CD4-positive, alpha-beta T cell (primary cell): ENCODE measurements at places on chromosomes 13 and 19. TPM values are rescaled to one million over a fixed set of nuclear protein-coding genes. Genes with fewer than 3 reads are reported as not detected.

DNA sequence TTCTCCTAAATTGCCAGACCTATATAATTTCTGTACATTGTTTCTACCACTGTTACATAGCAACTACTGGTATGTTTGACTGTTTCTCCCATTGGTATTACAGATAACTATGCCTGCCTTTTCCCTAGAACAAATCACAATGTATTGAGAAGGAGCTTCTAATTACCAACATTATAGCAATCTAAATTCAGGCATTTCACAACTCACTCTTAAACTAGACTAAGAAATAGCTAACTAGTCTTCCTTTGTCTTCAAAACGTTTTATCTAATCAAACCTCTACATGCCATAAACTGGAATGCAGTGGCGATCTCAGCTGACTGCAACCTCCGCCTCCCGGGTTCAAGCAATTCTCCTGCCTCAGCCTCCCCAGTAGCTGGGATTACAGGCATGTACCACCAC is 18.2 kb downstream of the RBM26 start:
- H3K4me3 ChIP-seq: no peak overlapping the region
- no peaks in the 10 kb centered on the region for H3K27me3 ChIP-seq
- no peak for DNase-seq
- H3K27ac ChIP-seq: no peak overlapping the region
- peaks cover 14% of the 10 kb centered on the region for H3K4me1 ChIP-seq

DNA sequence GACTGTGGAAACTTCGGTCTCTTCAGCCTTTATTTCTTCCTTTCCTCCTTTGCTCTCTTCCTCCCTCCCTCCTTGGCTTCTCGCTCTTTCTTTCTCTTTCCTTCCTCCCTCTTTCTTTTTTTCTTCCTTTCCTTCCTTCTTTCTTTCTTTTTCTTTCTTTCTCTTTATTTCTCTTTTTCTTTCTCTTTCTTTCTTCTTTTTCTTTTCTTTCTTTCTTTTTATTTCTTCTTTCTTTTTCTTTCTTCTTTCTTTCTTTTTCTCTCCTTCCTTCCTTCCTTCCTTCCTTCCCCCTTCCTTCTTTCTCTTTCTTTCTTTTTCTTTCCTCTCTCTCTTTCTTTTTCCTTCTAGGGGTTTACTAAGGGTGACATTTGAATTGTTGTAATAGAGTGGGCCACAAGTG is 290.2 kb upstream of the MAB21L1 start:
- H3K4me1 ChIP-seq: no peaks in the 10 kb centered on the region
- no peak overlapping the region for H3K4me3 ChIP-seq
- H3K36me3 ChIP-seq: no peaks in the 10 kb centered on the region
- H3K27ac ChIP-seq: no peak overlapping the region
- no peak for DNase-seq

DNA sequence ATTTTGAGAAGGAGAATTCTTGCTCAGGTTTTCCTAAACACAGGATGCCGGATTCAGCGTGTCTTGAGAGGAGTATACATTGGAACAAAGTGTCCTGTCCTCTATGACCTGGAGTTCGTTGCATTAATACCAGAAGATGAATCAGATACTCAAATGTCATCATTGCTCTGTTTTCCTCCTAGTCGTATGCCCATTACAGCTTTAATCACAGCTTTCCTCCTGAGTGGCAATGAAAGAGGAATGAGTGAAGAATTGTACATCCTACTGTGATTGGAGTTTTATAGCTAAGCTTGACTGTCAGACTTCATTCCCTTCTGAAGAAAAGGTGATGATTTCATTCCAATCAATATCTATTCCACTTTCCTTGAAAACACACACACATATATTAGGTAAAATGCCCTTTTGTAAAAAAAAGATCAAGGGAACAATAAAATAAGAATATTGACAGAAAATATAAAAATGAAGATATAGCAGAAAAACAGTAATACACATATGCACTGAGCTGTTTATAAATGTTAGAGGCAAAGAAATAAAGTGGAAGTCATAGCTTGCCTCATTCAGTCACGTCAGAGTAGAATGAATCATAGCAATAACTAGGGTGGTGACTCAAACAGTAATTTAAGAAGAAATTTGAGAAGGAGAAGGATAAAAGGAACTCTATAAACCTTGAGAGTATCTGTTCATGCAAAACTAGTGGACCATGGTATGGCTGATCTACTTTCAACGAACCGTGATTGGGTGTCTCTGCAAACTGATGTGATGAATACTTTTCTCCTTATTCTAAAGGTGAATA is 501.5 kb downstream of the SUCLA2 start:
- H3K4me1 ChIP-seq: no peaks in the 10 kb centered on the region
- no peaks in the 10 kb centered on the region for H3K36me3 ChIP-seq
- H3K4me3 ChIP-seq: no peak overlapping the region
- H3K27ac ChIP-seq: no peak overlapping the region
- no peak for DNase-seq

DNA sequence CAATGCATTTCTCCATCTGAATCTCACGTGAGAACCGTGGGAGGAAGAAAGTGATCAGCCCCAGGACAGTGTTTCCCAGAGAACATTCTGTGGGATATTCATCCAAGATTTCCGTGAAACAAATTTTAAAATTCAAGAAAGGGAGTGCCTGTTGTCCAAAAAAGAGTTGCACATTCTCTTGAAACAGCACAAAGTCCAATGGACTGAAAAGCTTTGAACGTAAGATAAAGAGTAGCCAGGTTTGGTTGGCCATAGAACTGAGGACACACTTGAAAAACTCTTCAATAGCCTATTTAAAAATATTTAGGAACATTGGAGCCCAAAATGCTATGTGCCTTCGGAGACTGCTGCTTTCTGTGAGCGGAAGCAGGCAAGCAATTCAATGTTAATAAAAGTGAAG is 353.9 kb downstream of the MYO16 start:
- no peaks in the 10 kb centered on the region for H3K36me3 ChIP-seq
- no peaks in the 10 kb centered on the region for H3K4me1 ChIP-seq
- H3K27ac ChIP-seq: no peak overlapping the region
- H3K4me3 ChIP-seq: no peak overlapping the region
- no peaks in the 10 kb centered on the region for H3K27me3 ChIP-seq

GRCh38 chr19:31175564-31176348 is 173.5 kb downstream of the TSHZ3 start:
- no peak for DNase-seq
- H3K27ac ChIP-seq: no peak overlapping the region
- no peak overlapping the region for H3K4me3 ChIP-seq
- no peaks in the 10 kb centered on the region for H3K4me1 ChIP-seq

TEX29 gene
- 0.52 TPM for total RNA-seq
